ENCODE measurements at places on chromosomes 12 and 14.

DNA sequence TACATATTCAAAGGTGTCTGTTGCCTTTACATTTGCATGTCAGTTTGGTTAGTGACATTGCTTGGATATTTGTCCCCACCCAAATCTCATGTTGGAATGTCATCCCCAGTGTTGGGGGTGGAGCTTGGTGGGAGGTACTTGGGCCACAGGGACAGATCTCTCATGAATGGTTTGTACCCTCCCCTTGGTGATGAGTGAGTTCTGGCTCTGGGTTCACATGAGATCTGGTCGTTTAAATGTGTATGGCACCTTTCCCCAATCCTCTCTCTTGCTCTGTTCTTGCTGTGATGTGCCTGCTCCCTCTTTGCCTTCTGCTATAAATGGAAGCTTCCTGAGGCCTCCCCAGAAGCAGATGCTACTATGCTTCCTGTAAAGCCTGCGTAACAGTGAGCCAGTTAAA lies 207.9 kb upstream of the DIO3 start:
- no peak for DNase-seq

DNA sequence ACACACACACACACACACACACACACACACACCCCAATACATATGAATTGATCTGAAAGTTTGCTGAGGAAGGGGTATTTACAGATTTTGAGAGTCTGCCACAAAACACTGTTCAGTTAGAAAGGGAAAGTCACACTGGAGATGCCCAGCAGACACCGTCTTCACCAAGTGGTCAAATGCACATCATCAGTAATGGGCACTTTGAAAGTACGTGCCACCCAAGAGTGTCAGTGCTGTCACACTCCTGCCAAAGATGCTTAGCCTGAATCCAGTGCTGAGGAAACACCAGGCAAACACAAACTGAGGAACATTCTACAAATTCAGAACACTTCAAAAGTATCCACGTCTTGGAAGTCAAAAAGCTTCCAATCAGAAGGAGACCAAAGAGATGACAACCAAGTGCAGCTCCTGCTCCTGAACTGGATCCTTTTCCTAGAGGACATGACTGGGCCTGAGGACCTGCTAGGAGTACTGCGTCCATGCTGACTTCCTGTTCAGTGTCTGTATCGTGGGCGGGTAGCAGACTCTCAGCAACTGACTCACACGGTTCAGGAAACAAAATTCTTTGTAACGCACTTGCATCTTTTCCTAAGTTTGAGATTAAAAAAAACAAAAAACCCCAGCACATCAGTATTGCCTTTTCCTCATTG lies 18.6 kb downstream of the PSMC1 start:
- no peak for DNase-seq

DNA sequence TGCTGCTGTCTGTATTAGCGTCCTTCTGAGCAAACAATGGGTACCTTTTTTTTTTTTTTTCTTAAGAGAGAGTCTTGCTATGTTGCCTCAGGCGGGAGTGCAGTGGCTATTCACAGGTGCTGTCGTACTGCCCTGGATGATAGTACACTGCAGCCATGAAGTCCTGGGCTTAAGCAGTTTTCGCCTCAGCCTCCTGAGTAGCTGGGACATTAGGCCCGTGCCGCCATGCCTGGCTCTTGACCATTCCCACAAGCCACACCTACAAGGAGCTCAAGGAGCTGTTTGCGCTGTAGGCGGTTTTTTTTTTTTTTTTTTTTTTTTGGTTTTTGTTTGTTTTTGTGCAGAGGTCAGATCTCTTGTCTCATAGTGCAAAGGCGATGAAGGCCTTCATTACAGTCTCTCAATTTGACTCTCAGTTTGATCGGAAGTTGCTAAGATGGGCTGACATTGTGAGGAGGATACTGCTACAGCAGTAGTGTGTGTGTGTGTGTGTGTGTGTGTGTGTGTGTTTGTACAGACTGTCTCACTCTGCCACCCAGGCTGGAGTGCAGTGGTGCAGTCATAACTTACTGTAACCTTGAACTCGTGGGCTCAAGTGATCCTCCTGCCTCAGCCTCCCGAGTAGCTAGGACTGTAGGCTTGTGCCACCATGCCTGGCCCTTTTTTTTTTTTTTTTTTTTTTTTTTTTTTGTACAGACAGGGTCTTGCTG lies 34.2 kb downstream of the TRAF3 start:
- no peak for DNase-seq

- DNase-seq = no peak
Observed at GRCh38 chr14:55721353-55721752, 141.3 kb downstream of the KTN1 start.

DNA sequence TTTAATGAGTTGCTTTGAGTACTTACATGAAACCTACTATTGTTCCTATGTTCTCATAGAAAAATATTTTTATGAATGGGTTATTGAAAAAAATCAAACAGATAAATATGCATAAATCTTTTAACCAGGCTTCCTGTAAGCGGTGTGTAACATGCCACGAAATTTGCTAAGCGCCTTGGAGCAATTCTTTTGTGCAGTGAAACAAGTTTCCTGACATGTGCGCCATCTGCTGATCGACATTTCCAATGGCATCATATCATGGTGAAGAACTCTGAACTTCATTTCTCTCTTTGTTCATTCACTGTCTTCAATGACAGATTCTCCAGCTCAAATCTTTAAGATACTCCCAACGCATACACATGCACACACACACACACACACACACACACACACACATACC lies 145.6 kb upstream of the NAV3 start:
- DNase-seq = no peak

DNA sequence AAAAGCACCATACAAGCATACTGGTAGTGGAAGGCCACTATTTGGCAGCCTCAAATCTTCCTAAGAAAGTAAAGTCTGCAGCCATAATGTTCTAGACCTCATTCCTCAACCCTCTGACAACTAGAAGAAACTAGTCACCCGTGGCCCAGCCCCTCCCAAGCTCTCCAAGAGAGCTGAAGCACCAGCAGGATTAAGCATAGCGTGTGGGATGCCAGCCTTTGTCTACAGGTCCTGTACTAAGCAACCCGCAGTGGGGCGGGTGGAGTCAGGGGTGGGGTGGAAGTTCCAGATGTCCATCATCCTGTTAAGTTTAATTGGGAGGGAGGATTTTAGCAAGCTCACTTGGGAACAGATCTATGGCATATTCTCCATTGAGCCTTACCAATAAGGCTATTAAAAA lies 14.2 kb downstream of the SLC11A2 start:
- DNase-seq = no peak

- no peak for DNase-seq
Observed at GRCh38 chr12:89427508-89428156, 75.3 kb upstream of the DUSP6 start.

DNA sequence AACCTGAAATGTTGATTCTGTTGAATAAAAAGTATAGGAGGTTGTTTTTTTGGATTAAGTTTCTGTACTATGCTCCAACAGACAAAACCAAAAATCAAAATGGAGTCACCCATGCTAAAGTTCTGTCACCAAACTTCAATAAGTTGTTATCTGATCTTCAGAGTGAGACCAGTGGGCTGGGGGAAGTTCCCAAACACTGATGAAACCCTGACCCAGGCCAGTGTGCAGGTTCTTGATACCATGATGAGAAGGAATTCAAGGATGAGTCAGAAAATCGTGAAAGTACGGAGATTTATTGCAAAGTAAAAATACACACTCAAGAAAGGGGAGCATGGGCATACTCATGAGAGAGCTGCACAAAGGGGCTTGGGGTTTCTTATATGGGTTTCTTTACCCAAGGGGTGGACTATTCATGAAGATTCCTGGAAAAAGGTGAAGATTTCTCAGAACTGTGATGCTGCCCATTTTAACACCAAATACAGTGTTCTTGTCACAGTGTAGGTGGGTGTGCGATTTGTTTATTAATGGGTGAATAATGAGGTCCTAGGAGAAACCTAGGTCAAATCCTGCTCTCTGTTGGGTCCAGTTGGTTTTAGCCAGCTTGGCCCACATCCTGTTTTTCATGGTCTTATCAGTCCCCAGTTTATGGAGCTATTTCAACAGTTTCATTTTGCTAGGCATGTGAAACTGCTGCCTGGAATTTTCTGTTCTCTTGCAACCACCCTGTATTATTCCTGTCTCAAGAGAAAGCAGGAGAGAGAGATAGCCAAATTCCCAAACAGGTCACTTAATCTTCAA lies 27.5 kb upstream of the DENND5B start:
- no peak for DNase-seq

GRCh38 chr12:53255996-53256395 lies 12.1 kb upstream of the ESPL1 start:
- DNase-seq = no peak

DNA sequence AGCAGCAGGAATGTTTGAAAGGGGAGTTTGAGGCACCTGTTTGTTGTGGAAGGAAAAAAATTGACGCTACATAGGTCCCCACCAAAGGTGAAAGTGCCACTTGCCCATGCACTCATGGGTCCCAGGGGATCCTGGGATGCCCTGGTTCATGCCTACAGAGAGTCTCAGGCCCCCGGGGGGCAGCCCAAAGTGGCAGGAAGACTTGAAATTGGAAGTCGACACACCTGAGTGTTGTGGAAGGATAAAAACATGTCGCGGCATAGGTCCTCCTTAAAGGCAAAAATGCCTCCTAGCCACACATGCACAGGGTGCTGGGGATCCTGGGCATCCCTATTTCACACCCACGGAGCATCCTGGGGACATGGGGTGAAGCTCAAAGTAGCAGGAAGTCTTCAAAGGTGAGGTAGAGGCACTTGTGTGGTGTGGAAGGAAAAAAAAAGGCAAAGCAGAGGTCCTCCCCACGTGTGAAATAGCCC lies 576.1 kb downstream of the ALG10 start:
- no peak for DNase-seq

GRCh38 chr12:119578112-119578511 lies 15.5 kb upstream of the TMEM233 start:
- no peak for DNase-seq

GRCh38 chr12:123748661-123749060 lies 13.4 kb upstream of the DNAH10 start:
- DNase-seq = no peak

- DNase-seq = no peak
Observed at GRCh38 chr12:21608196-21608595, 3.5 kb upstream of the GYS2 start.

- DNase-seq = no peak
Observed at GRCh38 chr12:95674631-95675030, 115.9 kb downstream of the NTN4 start.

GRCh38 chr14:68047906-68048305 lies 228.3 kb downstream of the RAD51B start:
- no peak for DNase-seq

- DNase-seq = peak; percentile 49
Observed at GRCh38 chr12:57237932-57238853, 8.7 kb downstream of the SHMT2 start.

GRCh38 chr14:39175445-39176262 lies 600 bp downstream of the PNN start:
- DNase-seq = peak; percentile 21

GRCh38 chr14:95832012-95832411 lies 44.6 kb upstream of the TUNAR start:
- DNase-seq = no peak

DNA sequence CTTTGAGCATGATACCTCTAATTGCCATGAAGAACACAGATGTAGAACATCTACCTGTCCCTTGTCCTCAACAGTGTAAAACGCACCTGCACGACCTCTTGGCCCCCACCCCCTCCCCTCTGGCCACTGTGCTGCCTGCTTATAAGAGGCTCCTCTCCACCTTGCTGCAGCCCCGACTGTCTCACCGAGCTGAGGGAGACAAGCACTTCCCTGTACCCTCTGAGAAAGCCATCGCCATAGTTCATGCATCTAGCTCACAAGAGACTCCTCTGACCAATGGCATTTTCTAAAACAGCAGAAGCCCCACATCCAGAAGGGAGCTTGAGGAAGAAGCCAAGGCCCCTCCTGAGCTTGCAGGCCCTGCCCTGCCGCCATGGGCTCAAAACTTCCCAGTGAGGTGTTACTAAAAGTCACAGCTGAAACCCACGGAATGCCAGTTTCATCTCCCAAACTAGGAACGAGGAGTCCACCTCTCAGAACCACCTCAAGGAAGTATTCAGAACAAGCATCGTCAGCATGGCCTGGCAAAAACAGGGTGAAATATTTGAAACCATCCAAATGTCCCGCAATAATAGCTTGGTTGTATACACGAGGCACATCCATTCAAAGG lies 21.5 kb upstream of the ANO2 start:
- DNase-seq = no peak

DNA sequence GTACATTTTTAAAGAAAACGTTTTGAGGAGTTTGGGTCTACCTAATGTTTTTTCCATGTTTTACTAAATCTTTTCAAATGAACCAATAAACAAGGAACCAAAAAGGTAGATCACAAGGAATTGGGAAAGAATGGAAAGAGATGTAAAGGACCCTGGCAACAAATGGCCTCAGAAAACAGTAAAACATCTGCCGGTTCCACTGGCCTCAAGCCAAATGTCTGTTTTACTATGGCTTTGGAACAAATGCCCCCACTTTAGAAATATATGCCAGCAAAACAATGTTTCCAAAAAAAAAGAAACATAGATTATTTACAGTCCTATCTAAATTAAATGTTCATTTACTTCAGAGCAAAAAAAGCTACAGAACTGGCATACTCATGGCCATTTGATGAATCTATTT lies 3.0 kb downstream of the TRMT5 start:
- DNase-seq = no peak

- no peak for DNase-seq
Observed at GRCh38 chr12:47875746-47876439, 28.9 kb downstream of the VDR start.

- DNase-seq = no peak
Observed at GRCh38 chr14:65226824-65227604, 124.7 kb upstream of the MAX start.

GRCh38 chr14:49559979-49560768 lies 26.0 kb downstream of the RPS29 start:
- no peak for DNase-seq

- DNase-seq = no peak
Observed at GRCh38 chr14:65019944-65020566, 33.4 kb downstream of the FNTB start.

- no peak for DNase-seq
Observed at GRCh38 chr12:49340095-49340870, 3.3 kb upstream of the C1QL4 start.

- DNase-seq = no peak
Observed at GRCh38 chr12:5066251-5066650, 22.6 kb downstream of the KCNA5 start.

- DNase-seq = no peak
Observed at GRCh38 chr14:61565181-61565580, 130.1 kb upstream of the HIF1A start.

GRCh38 chr14:82999802-83000201 lies 1466.1 kb upstream of the SEL1L start:
- no peak for DNase-seq

- no peak for DNase-seq
Observed at GRCh38 chr12:122182887-122183587, at the start of gene LRRC43. Gene LRRC43 (plus strand): TSS chr12:122183123. CDS start chr12:122183145, 22 bp downstream.

- no peak for DNase-seq
Observed at GRCh38 chr14:83172363-83172762, 1638.7 kb upstream of the SEL1L start.

DNA sequence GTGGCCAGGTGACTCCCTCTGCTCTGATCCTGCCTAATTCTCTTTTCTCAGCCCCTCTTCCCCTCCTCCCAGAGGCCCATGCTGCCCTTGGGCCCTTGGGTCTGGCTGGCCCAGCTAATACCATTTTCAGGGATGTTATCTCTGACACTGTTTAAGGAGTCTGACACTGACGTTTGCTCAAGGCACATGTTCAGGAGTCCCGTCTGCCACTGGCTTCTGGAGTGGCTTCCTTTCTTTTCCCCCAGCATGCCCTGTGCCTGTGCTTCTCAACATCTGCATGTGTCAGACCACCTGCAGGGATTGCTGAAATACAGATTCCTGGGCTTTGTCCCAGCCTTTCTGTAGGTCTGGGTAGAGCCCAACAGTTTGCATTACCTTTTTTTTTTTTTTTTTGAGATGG lies 128.9 kb downstream of the BCL11B start:
- no peak for DNase-seq
